ENCODE measurements at places on chromosomes 3 and 15.

GRCh38 chr3:157201648-157202278 is 41.8 kb upstream of the CCNL1 start:
- no peak for DNase-seq

DNA sequence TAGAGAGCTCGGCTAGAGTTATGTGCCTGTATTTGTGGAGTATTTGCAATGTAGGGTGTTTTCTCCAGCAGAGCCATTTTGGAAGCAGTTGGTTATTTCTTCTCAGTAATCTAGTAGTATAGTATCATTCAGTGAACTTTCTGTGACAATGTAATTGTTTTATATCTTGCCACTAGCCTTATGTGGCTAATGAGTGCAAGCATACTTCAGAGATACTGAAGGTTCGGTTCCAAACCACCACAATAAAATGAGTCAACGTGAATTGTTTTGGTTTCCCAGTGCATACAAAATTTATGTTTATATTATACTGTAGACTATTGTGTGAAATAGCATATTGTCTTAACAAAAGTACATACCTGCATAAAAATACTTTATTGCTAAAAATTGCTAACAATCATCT is 286.9 kb upstream of the TBL1XR1 start:
- no peak for DNase-seq

- DNase-seq = no peak
These were observed 54.1 kb upstream of the CCR2 start for GRCh38 chr3:46299608-46300460.

GRCh38 chr3:153215497-153215896 is 53.5 kb downstream of the RAP2B start:
- no peak for DNase-seq

GRCh38 chr3:187193181-187193580 is 4.1 kb upstream of the RTP1 start:
- DNase-seq = no peak

DNA sequence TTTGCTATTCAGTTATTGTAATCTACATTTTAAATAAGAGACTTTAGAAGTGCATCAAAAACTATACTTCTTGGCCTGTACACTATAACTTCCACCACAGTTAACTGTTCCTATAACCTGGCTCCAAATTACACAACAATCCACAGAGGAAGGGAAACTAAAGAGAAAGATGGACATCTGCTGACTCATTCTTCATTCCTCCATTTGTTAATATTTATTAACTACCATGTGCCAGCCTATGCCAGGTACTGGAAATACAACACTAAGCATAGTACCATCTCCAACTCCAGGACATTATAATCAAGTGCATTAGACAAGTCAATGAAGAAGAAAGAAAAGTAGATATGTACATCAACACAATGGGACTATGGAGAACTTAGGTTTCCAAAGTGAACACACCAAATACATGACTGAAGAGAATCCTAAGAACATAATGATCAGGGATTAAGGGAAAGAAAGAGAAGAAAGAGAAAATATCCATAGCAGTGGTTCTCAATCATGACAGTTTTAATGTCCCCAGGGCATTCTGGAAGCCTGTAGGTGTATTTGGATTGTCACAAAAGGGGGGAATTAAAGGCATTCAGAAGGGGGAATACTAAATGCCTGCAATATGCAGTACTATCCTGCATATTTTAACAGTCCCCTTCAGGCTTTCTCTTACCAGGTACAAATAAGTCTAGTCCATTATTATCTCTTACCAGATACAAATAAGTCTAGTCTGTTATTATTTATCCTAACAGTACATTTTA is 8.9 kb downstream of the ICE2 start:
- no peak for DNase-seq
